Nephron progenitor cell (in vitro differentiated cells): ENCODE measurements at places on chromosomes 12 and 14.
A peak's percentile ranks its signal among the peaks of the same experiment; 100 is the strongest.

DNA sequence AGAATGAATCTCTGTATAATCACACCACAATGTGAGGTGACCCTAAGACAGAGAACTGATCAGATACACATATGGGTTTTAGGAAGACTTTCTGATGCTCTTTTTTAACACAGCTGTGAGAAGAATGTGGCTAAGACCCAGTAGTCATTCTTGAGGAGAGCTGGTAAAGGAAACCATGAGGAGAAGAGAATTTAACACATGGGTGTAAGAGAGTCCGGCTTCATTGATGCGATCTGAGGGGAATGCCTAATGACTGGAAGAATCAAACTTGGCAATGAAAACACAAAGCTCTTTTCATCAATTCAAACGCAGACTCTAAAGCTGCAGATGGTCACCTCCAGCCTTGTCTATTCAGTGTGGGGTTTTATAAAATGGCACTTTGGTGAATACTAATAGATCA is 79.3 kb downstream of the FOXA1 start:
- DNase-seq, result no peak

DNA sequence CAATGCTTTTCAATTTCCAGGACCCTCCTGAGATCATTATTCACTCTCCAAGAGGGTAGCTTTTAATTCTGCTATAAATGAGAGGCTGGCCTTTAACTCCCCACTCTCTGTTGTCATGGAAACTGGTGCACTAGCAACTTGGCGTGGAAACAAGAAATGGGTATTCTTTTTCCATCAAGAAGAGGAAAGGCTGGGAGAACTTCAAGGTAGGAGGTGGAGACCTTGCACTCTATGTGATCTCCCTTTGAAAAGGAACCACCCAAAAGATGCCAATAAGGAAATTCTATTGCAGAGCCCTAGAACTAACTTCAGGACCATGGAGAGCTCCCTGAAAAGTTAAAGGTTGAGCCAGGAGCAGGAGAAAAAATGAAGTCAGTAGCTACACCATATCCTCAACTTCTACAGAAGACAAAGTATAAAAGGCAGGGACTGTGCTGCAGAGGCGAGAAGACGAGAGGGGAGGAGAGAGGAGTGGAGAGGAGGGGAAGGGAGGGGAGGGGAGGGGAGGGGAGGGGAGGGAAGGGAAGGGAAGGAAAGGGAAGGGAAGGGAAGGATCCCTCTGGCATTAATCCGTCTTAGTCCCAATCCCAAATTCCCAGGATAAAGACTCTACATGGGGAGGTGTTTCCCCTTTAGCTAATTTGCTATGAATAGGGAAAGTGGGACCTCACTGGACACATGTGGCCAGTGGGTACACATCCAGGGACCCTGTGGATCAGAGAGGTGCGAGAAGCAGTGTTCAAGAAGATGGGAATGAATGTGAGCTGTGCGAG is 46.7 kb upstream of the FICD start:
- peak; percentile 56 for DNase-seq

GRCh38 chr14:61104358-61104757 is 123.3 kb downstream of the SLC38A6 start:
- DNase-seq, result no peak

- peak; percentile 44 for DNase-seq
Observed at GRCh38 chr12:6697584-6698351, 2.8 kb downstream of the PIANP start.

DNA sequence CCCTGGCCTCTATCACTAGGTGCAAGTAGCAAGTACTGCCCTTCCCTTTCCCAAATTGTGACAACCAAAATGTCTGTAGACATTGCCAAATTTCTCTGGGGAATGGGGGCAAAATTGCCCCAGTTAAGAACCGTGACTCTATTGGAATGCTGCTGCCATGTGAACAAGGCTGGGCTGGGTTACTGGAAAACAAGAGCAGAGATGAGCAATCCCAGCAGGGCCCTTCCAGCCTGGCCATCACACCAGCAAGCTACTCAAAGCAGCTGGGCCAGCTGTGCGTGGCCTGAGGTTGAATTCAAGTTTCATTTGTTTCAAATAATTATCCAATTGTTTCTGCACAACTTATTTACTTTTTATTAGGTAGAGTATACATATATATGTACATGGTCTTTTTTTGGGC is 103.4 kb upstream of the PKP2 start:
- DNase-seq, result no peak

- DNase-seq, result no peak
Observed at GRCh38 chr14:100711493-100711892, 15.2 kb upstream of the DLK1 start.

GRCh38 chr12:54131641-54132280 is 57.0 kb downstream of the SMUG1 start:
- no peak for DNase-seq

DNA sequence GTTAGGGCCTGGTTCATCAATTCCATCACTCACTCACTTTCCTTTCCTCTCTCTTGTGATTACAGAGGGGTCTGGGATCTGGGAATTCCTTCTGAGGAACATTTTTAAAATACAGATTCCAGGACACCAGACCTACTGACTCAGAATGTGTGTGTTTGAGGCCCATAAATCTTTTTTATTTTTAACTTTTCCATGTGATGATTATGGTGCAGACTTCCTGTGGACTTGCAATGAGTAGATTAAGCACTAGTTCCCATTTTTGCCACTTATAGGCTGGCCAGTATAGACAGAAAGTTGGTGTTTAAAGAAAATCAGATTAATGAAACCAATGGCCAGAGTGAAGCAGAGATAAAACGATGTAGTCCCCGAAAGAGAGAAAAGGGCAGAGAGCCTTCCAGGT is 28.1 kb downstream of the SLC41A2 start:
- no peak for DNase-seq

GRCh38 chr12:88092771-88093170 is 49.1 kb downstream of the CEP290 start:
- DNase-seq, result no peak

GRCh38 chr12:123943816-123944215 is 28.8 kb downstream of the CCDC92 start:
- DNase-seq, result no peak

DNA sequence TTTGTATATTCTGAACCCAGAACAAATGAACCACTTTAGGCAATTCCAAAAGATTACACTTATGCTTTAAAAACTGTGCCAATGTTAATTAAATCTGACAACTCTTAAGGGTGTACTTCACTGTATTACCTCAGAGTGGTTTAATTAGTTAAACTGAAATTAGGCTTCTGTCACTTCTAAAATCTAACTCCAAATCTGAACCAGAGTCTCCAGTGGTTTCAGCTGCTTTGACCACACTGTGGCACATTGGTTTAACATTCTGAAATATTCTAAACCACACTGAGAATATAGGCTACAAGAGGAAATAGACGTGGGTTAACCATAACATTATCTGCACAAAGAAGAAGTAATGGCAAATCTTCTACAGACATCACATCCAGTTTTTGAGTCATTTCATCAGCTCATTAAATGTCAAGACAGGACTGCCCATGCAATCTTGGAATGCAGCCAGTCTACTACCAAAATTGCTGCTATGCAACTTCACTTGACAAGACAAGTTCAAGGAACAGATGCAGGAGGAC is 94.8 kb downstream of the LRP6 start:
- DNase-seq, result no peak

GRCh38 chr14:45897439-45897838 is 644.4 kb upstream of the MIS18BP1 start:
- no peak for DNase-seq

- DNase-seq, result no peak
Observed at GRCh38 chr14:47490353-47490752, 185.1 kb downstream of the MDGA2 start.

GRCh38 chr12:29415111-29415510 is 34.1 kb upstream of the ERGIC2 start:
- DNase-seq, result no peak

DNA sequence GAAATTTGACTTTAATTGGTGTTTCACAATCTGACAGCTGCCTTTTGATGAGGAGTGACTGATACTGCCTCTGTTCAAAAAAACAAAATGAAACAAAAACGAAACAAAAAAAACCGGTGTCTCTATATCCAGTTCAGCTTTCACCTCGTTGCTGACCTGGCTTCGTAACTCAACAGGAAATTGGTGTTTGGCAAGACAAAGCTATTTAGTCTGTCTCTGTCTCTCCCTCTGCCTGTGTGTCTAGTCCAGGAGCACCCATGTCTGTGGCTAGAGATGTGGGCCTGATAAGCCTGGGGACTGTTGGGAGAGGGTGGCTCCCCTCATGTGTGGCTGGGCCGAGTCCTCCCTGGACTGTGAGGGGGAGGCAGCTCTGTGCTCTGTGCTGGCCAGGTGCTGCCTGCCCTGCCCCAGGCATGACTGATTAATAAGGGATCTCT is 11.3 kb downstream of the CACNA1C start:
- DNase-seq, result no peak

GRCh38 chr14:48723841-48724495 is 862.2 kb downstream of the RPS29 start:
- DNase-seq, result no peak

- DNase-seq, result no peak
Observed at GRCh38 chr12:89059056-89059455, 293.2 kb downstream of the DUSP6 start.

- no peak for DNase-seq
Observed at GRCh38 chr14:103428723-103429556, 43.7 kb downstream of the MARK3 start.

DNA sequence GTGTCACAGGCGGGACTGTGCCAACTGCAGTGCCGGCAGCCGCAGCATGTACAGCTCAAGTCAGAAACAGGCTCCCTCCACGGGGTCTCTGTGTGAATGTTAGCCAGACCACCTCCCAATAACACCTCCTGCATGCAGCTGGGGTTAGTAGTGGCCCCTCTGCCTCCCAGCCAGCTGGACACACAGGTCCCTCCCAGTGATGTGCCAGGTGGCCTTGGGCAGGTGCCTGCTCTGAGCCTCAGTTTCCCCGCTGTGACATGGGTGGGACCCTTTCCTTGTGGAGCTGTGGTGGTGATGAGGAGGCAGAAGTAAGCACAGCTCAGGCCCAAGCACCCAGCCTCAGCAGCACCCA is 139.9 kb downstream of the ADGRD1 start:
- no peak for DNase-seq

GRCh38 chr12:59329462-59329861 is 266.4 kb upstream of the SLC16A7 start:
- DNase-seq, result no peak

GRCh38 chr14:23566778-23567185 is 809 bp downstream of the AP1G2 start:
- DNase-seq, result no peak

DNA sequence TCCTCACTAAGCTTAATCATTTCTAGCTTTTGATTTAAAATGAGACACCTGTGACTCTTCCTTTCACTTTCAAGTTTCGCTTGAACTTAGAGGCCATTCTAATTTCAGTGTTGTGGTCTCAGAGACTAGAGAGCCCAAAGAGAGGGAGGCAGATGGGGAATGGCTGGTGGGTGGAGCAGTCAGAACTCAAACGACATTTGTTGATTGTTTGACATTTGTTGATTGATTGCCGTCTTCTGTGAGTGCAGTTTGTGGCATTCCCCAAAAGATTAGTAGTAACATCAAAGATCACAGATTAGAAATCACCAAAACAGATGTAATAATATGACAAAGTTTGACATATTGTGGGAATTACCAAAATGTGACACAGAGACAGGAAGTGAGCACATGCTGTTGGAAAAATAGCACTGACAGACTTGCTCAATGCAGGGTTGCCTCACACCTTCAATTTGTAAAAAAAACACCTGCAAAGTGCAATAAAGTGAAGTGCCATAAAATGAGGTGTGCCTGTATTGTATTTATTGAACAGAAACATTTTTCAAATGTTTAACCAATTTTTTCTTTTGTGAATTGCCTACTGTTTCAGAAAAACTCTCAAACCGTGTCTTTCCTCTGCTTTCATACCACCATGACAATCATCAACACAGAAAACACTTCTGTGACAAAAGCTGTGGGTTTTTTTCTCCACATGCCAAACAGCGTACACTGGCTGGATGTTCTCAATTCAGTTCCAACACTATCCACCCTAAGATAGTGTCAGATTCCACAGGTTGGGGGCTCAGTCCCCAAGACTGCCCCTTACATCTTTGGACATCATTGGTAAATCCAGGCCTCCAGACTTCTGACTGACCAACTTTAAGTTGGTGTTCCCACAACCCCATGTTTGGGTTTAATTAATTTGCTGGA is 376.3 kb upstream of the RGS6 start:
- no peak for DNase-seq

- DNase-seq, result peak; percentile 77
Observed at GRCh38 chr12:24561882-24562770, 386.8 kb downstream of the BCAT1 start.

GRCh38 chr12:96034621-96035282 is 635 bp downstream of the LTA4H start:
- DNase-seq, result peak; percentile 50

GRCh38 chr14:67002994-67003753 is 186.1 kb upstream of the GARIN2 start:
- no peak for DNase-seq

DNA sequence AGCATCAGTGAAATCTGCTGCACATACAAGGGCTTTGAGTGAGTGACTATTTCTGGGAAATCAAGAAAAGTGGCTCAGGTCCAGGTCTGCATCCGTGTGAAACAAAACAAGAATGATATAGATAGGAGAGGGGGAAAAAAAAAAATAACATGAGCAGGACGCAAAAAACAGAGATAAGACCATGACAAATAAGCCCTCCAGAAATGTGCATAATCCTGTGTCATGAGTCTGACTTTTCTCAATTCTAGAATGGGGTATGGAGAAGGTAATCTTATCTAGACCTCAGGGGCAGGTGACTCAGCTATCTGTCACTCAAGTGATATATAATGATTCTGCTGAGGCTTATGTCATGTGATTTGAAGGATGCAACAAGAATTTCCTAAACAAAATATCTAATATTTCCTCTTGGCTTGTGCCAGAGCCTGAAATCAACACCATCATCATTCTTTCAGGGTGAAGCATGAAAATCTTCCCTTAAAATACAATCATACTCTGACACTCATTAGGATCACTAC is 250.0 kb downstream of the PHLDA1 start:
- DNase-seq, result no peak

DNA sequence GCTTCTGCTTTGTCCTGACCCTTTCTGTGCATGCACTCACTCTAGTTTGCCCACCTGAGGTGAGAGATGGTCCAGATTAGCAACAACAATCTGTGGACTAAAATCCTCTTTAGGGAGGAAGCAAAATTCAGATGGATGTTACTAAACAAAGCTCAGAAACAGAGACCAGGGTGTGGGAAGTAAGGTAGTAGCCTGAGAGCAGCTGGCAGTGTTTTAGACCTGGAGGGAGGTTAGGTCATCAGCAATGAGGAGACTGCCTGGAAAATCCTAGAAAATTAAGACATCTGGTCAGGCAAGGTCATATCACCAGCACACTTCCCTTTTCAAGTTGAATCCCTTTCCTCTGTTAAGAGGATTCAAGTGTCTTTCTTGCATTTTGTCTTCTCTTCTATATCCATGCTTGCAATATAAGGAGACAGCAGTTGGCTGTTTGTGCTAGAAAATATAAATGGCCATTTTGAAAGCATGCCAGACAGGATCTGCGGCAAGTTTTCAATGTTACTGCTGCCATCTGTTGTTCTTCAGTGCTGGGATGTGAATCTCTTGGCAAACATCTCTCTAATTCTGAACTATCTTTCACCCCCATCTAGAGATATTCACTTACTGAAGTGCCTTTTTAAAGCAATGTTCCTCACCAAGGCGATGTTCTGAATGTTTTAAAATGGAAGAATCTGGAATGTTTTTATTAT is 266.4 kb downstream of the NAV3 start:
- DNase-seq, result no peak
